Hematopoietic multipotent progenitor cell treated with erythropoietin and hydrocortisone succinate and interleukin-3 and kit ligand, for 6 days (in vitro differentiated cells): ENCODE measurements at places on chromosomes 7 and 10.

- no peak for DNase-seq
Measured at GRCh38 chr10:5538446-5538845, 13.7 kb downstream of the CALML3 start.

- DNase-seq, result peak; percentile 13
Measured at GRCh38 chr10:57593983-57594573, 673.6 kb downstream of the IPMK start.

DNA sequence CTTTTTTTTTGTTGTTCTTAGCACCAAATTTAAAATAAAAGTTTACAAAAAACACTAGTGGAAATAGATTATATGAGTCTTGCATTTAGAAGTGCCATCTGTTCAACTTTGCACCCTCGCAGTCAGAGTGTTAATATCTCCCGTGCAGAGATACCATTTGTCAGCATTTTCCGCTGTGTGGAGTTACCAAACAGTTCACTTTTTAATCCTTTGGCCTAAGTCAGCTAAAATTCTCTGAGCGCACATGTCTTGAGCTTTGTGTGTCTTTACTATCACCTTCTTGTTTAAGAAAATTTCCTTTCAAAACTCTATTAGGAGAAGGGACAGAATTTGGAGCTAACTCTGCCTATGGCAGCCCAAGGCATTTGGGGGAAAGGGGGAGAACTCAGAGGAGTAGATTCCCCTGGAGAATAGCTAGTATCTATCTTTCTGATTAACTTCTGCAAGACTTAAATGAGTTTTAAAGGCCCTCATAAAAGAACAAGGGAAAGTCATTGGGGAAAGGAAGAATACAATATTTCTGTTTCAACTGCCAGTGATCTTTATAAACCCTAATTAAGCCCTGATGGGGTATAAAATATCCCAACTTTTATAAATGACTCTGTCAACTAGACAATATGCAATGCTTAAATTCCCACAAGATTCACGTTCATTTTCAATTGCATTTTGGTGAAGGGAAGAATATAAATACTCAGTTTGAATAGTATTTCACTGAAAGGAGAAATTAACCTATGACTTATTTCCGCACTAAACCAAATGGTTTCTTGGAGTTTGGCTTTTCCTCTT is 114.9 kb upstream of the RAB11FIP2 start:
- no peak for DNase-seq

GRCh38 chr7:154817224-154817896 is 185.6 kb downstream of the PAXIP1 start:
- DNase-seq, result no peak

GRCh38 chr10:32980242-32980557 is 22.2 kb upstream of the ITGB1 start:
- no peak for DNase-seq

- no peak for DNase-seq
Measured at GRCh38 chr7:30900053-30900452, 11.6 kb upstream of the AQP1 start.

DNA sequence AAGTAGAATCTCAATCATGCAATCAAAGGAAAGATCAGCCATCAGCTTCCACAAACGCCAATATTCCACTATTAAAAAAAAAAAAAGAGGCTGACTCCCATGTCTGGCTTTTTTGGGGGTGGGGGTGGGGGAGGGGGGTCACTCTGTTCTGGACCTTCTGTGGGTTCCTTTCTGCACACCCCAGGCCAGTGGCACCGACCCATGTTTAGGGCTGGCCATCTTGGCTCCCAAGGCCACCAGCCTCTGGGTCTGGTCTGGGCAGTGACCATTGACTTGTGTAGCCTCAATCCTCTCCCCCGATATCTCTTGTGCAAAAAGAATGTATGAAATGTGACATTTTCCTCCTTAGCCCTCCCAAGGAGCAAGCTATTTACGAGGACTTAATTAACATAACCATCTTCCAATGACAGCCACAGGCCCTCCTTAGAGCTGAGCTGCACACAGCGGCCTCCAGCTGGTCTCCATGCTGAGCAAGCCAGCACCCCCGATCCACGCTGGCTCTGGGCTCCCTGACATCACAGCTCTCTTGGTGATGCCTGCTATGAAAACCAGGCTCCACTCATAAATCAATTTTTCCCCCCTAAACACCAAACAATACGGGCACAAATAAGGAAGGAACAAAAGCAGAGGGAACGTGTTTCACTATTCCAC is 100.1 kb downstream of the ZRANB1 start:
- DNase-seq, result no peak

DNA sequence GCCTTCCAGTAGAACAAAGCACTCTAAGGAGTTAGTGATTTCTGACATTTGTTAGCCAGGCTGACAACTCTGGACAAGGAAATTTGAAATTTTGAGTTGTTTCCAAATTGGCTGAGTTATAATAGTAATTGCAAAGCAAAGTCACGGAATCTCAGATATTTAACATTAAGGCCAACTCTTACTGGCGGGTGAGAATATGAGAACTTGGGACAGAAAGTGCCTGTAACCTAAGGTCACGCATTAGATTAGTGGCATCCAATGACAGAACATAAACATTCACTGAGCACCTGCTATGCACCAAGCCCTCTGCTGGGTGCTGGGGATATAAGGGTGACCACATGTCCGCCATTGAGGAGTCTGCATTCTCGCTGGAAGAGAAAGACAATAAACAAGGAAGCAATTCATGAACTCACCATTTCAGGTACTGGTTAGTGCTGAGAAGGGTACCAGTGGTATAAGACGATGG is 45.5 kb upstream of the CHST15 start:
- DNase-seq, result no peak

DNA sequence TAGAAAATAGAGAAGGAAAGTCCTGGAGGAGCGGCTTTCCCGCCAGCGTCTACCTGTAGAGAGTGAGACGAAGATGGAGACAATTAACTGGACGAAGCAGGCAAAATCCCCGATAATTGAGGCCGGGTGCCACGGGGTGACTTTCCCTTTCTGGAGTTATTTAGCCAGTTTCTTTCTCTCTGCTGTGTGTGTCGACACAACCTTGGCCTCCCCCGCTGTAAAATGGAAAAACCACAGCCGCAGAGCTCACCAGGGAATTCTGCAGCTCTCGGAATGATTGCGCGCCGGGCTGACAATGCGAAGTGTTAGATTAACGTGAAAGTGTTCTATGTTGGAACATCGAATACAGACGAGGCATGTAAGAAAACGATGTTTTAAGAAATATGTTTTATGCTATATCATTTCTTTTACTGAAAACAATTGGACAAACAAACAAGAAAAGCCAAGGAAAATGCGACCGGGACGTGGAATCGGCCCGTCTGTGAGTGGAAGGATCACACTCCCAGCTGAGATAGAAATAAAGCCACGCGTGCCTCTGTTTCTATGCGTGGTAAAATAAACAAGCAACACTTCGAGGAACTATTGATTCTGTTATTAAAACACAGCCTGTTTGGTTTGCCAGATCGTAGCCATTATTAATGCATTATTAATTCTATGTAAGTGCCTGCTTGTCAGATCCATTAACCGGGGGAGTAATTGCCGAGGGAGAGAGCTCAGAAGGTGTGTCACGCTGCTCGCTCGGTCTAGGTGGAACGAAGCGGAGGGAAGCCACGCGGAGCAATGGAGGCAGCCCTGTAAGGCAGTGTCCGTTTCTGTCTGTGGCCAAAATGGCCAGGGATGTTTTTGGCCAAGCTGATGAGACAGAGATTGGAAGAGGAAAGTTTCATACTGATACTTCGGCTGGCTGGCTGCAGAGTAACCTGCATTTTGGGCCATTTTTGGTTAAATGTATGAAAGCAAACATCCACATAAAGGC is 129.4 kb downstream of the DNAJB6 start:
- DNase-seq, result no peak

- DNase-seq, result no peak
Measured at GRCh38 chr7:124323597-124323996, 290.7 kb upstream of the TMEM229A start.

GRCh38 chr10:75461672-75462649 is 30.5 kb downstream of the LRMDA start:
- DNase-seq, result no peak

DNA sequence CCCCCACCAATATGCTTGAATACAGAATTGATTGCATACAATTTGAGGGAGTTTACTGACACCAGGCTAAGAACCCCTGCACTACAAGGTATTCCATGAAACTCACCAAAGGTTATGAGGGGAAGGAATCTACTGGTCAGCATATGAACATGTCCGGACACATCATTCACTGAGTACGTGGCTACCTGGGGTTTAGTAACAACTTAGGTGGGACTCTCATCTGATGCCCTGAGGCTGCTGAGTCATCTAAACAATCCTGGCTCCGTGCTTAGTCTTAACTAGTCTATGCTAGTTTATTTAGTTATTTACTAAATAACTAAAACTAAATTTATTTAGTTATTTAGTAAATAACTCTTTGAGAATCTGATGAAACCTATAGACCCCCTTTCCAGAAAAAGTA is 11.3 kb downstream of the PI4K2A start:
- DNase-seq, result no peak

GRCh38 chr10:63528084-63528744 is 7.0 kb downstream of the REEP3 start:
- DNase-seq, result no peak

- DNase-seq, result no peak
Measured at GRCh38 chr7:50262446-50262845, 42.1 kb upstream of the IKZF1 start.

- DNase-seq, result peak; percentile 95
Measured at GRCh38 chr10:97673736-97674525, 13.1 kb downstream of the AVPI1 start.

DNA sequence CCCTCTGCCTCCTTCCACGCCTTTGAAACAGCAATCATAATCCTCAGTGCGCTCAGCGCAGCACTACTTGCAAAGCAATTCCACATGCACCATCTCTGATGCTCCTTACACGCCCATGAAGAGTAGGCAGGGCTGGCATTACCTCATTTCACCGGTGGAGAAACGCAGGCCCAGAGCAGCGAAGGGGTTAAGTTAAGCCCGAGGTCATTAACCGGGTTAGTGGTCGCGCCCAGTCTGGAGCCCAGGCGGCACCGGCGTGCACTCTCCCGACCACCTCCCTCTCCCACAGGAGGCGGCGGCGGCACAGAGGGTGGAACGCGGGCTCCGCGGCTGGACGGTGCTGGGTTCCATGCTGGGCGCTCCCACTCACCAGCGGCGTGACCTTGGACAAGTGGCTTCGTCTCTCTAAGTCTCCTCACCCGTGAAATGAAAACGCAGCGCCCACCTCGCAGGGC is 515 bp downstream of the FASTK start:
- DNase-seq, result peak; percentile 62

DNA sequence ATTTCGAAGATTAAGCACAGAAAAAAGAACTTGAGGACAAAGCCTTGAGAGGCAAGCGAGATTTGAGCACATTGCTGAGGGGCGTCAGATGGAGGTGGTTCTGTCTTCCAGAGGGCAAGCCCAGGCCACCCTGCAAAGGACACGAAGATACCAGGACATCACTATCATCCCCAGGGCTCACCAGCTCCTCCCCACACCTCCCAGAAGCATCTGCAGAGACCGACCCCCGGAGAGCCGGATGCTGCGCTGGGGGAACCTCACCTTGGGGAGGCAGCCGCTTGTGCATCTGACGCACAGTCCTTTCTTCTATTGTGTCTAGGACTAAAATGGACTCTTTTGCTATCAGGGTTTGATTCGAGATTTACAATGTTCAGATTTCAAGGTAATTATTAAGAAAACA is 259.7 kb downstream of the DNAJB6 start:
- no peak for DNase-seq

DNA sequence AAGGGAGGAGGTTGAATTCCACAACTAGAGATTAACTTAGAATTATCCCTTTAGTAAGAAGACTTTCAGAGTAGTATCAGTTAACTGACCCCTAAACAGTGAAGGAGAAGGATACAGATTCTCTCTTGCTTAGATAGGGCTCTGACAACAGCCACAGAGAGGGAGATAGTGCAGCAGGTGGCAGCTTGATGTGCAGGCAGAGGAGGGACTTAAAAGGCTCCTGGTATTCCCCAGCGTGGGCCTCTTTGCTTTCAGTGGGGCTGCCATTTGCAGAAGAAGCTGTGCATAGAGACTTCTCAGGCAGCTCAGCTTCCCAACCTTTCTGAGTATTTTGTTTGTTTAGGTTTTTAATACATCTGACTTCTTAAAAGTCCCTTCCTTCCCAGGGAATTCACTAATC is 16.0 kb downstream of the FZD1 start:
- no peak for DNase-seq

DNA sequence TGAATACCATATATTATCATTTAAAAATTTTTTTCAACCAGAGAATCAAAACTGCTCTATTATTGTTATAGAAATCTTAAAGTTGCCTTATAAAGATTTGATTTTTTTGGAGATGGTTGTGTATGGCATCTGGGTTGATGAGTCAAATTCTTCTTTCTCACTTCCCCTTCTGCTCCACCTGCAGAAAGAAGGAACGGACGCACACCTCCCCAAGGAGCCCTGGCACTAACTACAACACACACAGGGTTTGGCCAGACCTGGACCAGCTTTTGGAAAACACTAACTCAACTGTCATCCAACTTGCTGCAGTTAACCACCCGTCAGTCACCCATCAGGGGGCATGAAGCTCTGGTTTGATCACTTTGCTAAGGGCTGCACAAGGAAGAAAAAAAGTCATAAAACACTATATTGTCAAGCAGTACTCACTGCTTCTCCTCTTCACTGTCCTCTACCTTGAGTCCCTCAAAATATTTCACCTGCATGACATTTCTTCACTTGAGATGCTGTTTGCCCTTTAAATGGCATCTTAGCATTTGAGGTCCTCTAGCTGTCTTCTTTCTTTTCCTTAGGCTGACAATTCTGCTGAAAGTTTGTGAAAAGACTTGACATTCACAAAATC is 266.7 kb upstream of the PHF14 start:
- DNase-seq, result no peak

DNA sequence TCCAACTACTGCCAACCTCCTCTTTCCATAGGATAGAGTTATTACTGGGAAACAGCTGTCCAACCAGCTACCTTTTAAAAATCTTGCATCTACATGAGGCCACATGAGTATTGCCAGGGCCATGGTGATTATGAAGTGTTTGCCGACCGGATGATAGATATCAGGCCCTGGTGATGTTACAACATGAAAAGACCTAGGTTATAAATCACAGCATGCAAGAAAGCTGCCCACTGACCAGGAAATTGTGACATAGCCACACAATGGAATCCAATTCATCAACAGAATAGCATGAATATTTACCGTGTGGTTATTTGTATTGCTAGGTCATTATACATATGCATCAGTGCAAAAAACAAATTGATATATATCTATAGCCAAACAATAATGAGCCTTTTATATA is 517.0 kb downstream of the INHBA start:
- DNase-seq, result no peak
